Lung (tissue), 17 donors: ENCODE measurements at places on chromosomes 16 and 17. TPM values are rescaled to one million over a fixed set of nuclear protein-coding genes. Genes with fewer than 3 reads are reported as not detected.

GRCh38 chr17:18250259-18250658, 8.3 kb downstream of the FLII start:
- no peak for DNase-seq

GRCh38 chr17:81395600-81396277, 482 bp downstream of the BAHCC1 start:
- DNase-seq, result no peak

- DNase-seq, result no peak
These were observed 48.2 kb downstream of the RAP1GAP2 start for GRCh38 chr17:2844416-2844815.

DNA sequence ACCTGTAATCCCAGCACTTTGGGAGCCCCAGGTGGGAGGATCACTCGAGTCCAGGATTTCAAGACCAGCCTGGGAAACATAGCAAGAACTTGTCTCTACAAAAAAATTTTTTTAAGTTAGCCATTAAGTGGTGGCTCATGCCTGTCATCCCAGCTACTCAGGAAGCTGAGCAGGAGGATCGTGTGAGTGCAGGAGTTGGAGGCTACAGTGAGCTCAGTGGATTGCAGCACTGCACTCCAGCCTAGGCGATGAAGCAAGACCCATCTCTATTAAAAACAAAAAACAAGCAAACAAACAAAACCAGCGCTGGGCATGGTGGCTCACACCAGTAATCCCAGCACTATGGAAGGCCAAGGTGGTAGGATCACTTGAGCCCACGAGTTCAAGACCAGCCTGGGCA, 38.0 kb downstream of the HEATR3 start:
- no peak for DNase-seq

DNA sequence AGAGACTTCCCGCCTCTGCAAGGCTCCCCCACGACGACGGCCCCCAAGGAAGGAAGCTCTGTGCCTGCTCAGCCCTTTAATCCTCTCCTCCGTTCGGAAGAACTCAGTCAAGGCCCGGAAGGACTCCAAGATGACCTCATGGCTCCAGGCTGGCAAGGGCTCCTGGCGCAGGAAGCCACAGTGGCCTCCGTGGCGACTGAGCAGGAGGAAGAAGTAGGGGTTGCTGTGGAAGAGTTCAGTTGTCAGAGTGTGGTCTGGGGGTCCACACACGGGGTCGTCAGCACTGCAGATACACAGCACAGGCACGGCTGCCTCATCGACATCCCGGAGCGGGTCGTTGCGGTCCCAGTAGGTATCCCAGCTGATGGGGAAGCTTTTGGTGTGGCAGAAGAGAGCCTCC, 4.2 kb downstream of the ABHD15 start:
- DNase-seq, result no peak

- no peak for DNase-seq
These were observed 8.9 kb upstream of the C16orf74 start for GRCh38 chr16:85759631-85760419.

GRCh38 chr16:55263271-55264250, 60.4 kb upstream of the IRX6 start:
- DNase-seq, result no peak

Gene NPIPA8
- 0.03 TPM for polyA plus RNA-seq

Gene MYO15A
- 2.7 TPM for polyA plus RNA-seq

Gene TEDC2
- 1.6 TPM for polyA plus RNA-seq

Gene TBC1D26
- polyA plus RNA-seq, result 0.09 TPM

Gene KRTAP4-9
- polyA plus RNA-seq, result not detected
